ENCODE measurements at places on chromosomes 13 and 19.

DNA sequence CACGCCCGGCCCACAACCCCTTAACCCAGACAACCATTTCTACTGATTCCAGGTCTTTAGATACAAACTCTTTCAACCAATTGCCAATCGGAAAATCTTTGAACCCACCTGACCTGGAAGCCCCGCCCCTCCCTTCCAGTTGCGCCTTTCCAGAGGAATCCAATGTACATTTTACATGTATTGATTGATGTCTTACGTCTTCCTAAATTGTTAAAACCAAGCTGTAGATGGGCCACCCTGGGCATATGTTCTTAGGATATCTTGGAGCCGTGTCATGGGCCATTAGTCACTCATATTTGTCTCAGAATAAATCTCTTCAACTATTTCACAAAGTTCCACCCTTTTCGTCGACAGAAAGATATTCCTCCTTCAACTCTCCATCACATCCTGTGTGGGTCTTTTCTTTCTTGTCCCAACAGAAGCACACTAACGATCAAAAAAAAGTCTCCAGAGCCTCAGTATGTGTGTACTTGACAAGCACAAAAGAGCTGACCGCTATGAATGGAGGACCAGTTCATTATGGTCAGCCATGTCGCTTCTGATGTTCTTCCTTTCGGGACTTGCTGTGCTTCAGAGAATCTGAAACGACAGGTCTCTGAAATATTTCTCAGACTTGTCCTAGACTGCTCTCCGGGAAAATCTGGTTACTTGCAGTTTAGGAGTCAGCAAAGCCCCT lies 601 bp upstream of the ZNF749 start:
- DNase-seq: peak; percentile 18

GRCh38 chr13:32430018-32430747 lies 2.3 kb upstream of the N4BP2L1 start:
- no peak for DNase-seq

GRCh38 chr13:96629331-96629730 lies 364.9 kb downstream of the OXGR1 start:
- DNase-seq: no peak

- DNase-seq: peak; percentile 90
These were observed 7.5 kb downstream of the EMP3 start for GRCh38 chr19:48332662-48333466.

GRCh38 chr19:34256835-34257558 lies 2.6 kb downstream of the GARRE1 start:
- no peak for DNase-seq

GRCh38 chr13:68440874-68441273 lies 1210.7 kb upstream of the PCDH9 start:
- no peak for DNase-seq

DNA sequence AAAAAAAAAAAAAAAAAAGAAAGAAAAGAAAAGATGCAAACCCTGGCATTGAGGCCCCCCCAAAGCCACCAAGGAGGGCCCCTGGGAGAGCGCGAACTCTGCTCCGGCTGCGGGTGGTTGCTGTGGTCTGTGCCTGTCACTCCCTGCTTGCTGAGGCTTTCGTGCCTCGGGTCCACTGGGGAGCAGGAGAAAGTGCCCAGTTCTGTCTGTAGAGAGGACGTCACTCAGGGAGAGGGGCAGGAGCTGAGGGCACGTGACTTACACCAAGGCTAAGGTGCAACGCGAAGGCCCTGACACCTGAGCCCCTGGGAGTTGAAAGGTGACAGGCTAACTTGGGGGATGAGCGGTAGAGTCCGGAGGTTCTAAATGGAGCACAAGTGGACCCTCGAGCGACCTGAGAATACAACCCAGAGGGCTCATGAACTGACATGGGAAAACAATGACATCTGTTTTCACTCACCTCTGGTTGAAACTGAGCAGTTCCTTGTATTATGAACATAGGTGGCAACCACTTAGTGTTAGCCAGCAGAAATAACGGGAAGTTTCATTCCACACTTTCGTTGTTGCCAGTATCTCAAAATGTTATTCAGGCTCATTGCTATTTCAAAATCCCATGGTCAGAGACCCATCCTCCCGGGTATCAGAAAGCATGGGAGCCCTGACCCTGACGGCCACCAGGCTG lies 69.2 kb upstream of the TM9SF2 start:
- DNase-seq: no peak

All from iPS-NIHi11 (cell line).